ENCODE measurements at places on chromosomes 1 and 21.

GRCh38 chr1:170675865-170676264, 11.9 kb downstream of the PRRX1 start:
- no peak for DNase-seq

GRCh38 chr21:44063151-44063912, 43.9 kb upstream of the PWP2 start:
- no peak for DNase-seq

- DNase-seq: peak; percentile 48
These were observed 68.1 kb downstream of the JAK1 start for GRCh38 chr1:64898107-64898861.

GRCh38 chr21:43874085-43874805, 9.2 kb downstream of the AGPAT3 start:
- DNase-seq: no peak

GRCh38 chr1:169085911-169086310, 20.6 kb upstream of the ATP1B1 start:
- no peak for DNase-seq

GRCh38 chr1:87682565-87682964, 353.9 kb downstream of the LMO4 start:
- no peak for DNase-seq

DNA sequence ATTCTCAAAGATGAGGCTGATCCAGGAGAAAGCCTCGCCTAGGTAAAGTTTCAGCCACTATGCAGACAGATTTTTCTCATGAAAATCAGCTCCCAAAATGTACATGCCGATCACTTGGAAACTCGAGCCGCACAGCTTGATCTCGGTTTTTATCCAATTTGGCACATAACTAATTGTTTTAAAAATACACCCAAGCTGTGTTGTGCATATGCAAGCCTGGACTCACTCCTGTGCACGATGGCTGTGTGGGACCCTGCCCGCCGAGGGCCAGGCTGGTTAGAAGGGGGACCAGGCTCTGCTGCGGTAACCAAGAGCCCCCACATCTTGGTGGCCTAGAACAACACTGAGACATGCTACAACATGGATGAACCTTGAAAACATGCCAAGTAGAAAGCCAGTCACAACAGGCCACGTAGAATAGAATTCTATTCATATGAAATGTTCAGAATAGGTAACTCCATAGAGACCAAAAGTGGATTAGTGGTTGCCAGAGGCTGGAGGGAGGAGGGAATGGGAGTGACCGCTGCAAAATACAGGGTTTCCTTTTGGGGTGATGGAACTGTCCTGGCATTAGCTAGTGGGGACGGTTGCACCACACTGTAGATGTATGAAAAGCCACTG, 16.1 kb upstream of the LDLRAP1 start:
- DNase-seq: no peak

- DNase-seq: no peak
These were observed 248.8 kb upstream of the ADGRL2 start for GRCh38 chr1:81551946-81552345.

GRCh38 chr21:22889445-22889844, 1891.2 kb downstream of the NCAM2 start:
- DNase-seq: no peak

- DNase-seq: no peak
These were observed 227.1 kb downstream of the KCTD3 start for GRCh38 chr1:215794156-215794555.

- no peak for DNase-seq
These were observed 71.9 kb upstream of the EFHD2 start for GRCh38 chr1:15337656-15338402.

- DNase-seq: no peak
These were observed 1033.8 kb downstream of the PLA2G4A start for GRCh38 chr1:187862506-187862905.

GRCh38 chr1:209835782-209836298, 8.1 kb downstream of the UTP25 start:
- DNase-seq: no peak

GRCh38 chr1:40495315-40495903, 13.2 kb upstream of the EXO5 start:
- no peak for DNase-seq

GRCh38 chr1:205455581-205456382, at the start of gene BLACAT1:
TSS of gene BLACAT1 (minus strand) at chr1:205456045.
- no peak for DNase-seq

- DNase-seq: no peak
These were observed 11.8 kb downstream of the AGT start for GRCh38 chr1:230701895-230702768.

GRCh38 chr1:36269408-36269838, 36.7 kb upstream of the SH3D21 start:
- DNase-seq: no peak

GRCh38 chr1:115641762-115642167, at the start of gene VANGL1:
TSS of gene VANGL1 (plus strand) at chr1:115641970. CDS start at chr1:115651414, 9,444 bp downstream.
- DNase-seq: no peak

All from pons (tissue), 1 donor.